ENCODE measurements at places on chromosomes 2 and 18.

- DNase-seq: no peak
Measured at GRCh38 chr2:205058409-205058808, 513.1 kb downstream of the PARD3B start.

- DNase-seq: no peak
Measured at GRCh38 chr2:206561962-206562361, 80.3 kb upstream of the FAM237A start.

DNA sequence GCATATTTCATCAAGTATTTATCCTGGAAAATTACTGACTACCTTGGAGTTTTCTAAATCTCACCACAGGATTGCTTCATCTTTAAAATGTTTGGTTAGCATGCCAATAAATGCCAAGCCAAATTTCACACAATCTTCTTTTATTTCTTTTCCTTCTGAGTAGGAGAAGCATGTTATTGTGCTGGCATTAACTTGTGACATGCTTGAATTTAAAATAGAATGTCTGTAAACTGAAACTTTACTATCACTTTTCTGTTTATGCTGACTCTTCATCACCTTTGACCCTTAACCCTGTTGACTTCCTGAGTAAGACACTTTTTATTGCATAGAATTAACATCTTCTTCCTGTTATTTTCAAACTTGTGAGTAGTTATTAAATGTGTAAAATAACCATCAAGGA lies 56.2 kb upstream of the LRRTM4 start:
- DNase-seq: no peak

DNA sequence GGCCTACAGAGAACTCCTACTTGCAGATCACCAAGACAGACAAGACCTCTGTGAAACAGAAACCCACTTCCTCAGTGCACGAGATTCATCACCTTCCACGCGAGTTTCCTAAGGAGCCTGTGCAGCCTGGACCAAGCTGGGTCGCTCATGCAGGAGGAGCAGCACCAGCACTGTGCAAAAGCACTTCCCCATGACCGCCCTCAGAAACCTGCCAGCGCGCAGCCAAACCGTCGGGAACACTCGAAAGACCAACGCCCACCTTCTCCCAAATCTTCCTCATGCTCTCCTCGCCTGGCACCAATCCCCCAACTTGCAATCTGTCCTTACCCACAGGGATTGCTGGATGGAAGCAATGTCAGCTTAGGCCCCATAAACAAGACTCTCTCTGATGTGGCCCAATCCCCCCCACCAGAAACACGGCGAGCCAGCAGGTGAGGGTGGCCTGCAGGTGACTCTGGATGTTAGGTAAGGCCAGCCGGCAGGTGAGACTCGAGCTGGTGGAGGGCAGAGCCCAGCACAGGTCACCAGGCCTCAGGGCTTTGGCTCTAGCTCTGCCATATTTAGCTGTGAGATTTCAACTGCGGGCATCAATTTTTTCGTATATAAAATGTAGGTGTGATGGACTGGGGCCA lies 69.4 kb downstream of the PXDN start:
- DNase-seq: no peak
